ENCODE measurements at places on chromosomes 4 and X.

DNA sequence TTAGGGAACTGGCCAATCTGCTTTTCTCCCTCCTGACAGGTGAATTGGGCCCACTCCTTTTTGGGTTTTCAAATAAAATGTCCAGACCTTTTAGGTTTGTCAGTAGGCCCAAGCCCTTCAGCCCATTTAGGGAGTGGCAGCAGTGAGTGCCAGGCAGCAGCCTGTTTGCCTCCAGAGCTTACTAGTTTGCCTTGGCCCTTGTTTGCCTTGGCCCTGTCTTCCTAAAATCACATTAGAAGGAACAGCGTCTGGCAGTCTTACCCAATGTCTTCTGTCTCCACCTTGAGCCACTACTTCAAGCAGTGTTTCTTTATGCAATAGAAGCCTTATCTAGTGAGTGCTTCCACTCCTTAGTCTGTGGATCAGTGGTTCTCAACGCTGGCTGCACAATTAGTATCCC lies 117.1 kb downstream of the TMEM164 start:
- no peak for DNase-seq

GRCh38 chrX:23732704-23733103 lies 10.4 kb downstream of the ACOT9 start:
- no peak for DNase-seq

GRCh38 chrX:150761176-150761818 lies 68.1 kb downstream of the MTMR1 start:
- DNase-seq: no peak

DNA sequence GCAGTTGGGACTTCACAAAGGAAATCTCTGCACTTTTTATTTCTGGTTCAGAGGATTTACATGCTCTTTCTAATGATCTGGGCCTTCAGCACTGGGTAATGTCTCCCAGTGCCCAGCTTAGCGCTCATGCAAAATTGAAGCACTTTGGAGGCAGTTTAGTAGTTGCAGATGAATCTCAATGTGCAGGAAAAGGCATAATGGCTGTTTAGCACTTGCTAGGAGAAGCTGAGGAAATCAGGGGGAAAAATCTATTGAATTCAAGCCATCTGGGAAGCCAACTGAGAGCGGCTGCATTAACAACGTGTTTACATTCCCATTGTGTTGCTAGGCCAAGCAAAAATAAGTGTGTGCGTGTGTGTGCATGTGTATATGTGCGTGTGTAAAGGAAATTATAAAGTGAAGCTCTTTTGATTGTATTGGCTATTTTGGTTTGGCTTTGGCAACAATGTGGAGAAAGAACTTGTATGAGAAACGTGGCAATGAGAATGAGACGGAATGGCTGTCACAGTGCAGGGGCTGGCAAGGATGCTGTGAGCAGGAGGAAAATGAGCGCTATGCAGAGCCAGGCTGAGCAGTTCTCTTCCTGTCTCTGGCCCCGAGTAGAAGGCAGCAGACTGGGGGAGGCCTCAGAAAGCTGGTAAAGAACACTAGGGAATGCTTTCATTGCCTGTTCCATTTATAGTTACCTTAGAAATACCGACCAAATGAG lies 231.5 kb downstream of the UNC5C start:
- no peak for DNase-seq

GRCh38 chrX:38982370-38982769 lies 181.1 kb downstream of the MID1IP1 start:
- no peak for DNase-seq
